Ovary (tissue), 10 donors: ENCODE measurements at places on chromosomes 6 and 20.

- peak; percentile 40 for DNase-seq
Measured at GRCh38 chr6:19838442-19839236, 1.5 kb downstream of the ID4 start.

- no peak for DNase-seq
Measured at GRCh38 chr6:29933955-29934354, 8.4 kb upstream of the HLA-A start.

GRCh38 chr6:2839195-2839981 is 2.3 kb downstream of the SERPINB1 start:
- no peak for DNase-seq

GRCh38 chr20:39049684-39050554 is 87.8 kb downstream of the DHX35 start:
- peak; percentile 84 for DNase-seq

DNA sequence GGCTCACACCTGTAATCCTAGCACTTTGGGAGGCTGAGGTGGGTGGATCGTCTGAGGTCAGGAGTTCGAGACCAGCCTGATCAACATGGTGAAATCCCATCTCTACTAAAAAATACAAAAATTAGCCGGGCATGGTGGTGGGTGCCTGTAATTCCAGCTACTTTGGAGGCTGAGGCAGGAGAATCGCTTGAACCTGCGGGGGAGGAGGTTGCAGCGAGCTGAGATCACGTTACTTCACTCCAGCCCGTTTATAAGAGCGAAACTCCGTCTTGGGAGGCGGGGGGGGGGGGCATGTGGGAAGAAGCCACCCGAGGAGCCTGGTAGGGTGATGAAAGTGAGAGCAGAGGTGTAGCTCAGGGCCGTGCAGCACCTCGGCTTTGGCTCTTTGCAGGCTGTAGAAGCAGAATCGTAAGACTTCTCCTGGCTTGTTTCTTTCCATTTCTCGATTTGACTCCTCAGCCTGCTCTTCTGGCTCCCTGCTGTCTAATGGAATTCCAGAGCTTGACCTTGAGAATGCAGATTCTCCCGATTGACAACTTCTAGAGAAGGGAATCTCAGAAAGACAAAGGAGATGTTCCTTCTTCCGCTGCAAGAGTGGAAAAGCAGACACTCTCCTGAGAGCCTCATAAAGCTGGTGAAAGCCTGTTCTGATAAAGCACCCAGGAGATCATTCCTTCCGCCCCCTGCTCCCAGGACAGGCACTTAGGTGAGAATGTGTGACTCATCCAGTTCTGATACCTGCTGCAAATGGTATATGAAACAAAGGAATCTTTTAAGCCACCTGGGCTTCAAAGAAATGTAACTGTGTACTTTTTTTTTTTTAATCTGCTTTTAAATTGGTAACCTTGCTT is 26.0 kb upstream of the PPP1R16B start:
- no peak for DNase-seq

DNA sequence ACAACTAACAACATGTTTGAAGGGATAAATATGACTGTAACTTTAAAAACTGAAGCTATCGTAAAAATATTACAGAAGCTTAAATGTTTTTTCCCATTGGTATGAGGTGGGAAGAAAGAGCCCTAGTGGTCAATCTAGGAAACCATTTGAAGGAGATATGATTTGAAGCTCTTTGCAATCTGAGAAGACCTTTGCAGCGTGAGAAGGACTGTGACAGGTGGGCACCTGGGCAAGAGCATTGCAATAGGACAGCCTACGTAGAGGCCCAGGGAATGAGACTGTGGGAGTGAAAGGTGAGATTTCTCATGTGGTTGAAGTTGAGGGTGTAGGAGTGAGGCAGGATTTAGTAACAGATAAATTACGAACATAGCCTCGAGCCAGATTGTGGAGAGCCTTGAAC is 108.0 kb upstream of the PDE7B start:
- DNase-seq, result no peak

DNA sequence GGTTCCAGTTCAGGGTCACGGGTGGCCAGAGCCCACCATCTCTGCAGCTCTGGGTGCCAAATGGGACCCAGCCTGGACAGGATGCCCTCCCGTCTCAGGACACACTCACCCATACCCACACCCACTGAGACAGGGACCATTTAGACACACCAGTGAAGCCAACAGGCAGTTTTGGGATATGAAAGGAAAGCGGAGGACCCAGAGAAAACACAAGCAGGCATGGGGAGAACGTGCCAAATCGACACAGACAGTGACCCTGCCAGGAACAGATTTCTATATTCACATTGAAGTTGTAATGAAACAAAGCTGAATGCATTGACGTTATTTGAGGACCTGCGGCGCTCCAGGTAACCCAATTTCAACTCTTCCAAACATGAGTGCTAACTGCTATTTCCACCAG is 164.5 kb downstream of the DOK5 start:
- DNase-seq, result no peak
